Kidney (tissue), 22 donors: ENCODE measurements at places on chromosomes 5 and 9. TPM values are rescaled to one million over a fixed set of nuclear protein-coding genes. Genes with fewer than 3 reads are reported as not detected.
A peak's percentile ranks its signal among the peaks of the same experiment; 100 is the strongest.

C9orf152 gene
- total RNA-seq = 1.8 TPM

DNA sequence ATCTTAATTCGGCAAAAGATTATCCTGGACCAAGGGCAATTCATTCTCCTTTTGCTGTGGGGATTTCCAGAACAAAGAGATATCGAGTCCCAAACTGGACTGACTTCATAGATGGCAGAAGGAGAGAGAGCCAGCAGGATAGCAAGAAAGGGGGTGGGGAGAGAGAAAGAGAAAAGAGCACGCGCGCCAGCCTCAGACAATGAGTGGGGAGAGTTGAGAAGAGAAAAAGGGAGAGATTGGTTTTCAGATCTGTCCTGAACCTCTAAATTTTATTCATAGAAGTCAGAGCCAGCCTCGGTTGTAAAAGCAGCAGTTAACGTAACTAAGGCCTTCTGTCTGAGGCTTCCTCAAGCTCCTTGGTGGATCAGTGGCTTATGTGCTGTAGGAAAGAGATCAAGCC, 55.3 kb upstream of the ALDH1B1 start:
- no peaks in the 10 kb centered on the region for H3K27me3 ChIP-seq
- DNase-seq = no peak
- no peak overlapping the region for H3K27ac ChIP-seq
- peaks cover 21% of the 10 kb centered on the region for H3K4me1 ChIP-seq
- no peaks in the 10 kb centered on the region for H3K36me3 ChIP-seq
- no peak overlapping the region for H3K4me3 ChIP-seq

NUTM2G gene
- total RNA-seq = not detected

DNA sequence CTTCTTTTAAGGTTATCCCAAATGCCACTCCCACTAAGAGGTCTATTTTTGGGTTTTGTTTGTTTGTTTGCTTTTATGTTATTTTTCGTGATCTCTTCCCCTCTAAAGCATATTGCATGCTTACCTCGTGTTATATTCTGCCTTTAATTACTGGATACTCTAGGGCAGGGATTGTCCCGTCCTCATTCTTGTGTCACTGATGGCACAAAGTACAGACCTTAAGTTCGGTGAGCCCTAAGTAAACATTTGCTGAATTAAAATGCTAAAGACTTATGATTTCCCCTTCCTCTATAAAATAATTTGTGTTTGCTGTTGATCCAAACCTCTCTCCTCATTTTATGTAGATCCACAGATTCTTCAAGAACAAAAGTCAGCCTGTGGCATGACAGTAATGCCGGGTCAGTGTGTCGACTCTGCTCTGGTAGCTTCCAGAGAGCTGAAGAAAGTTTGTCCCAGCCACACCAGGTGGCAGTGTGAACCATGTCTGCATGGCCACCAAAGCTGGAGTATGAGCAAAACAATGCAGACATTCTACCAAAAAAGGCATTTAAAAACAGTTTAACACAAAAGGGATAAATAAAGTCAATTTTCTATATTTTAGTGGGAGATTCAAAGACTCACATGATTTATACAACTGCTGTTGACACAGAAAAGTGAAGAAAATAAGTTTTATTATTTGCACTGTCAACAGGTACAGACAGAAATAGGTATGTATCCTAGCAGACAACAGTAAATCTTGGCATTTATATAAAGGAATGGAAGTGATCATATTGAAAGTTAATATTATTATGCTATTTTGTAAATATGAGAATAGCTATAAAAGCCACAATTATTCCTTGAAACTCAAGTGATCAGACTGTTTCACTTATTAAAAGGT, 17.9 kb upstream of the POC5 start:
- H3K36me3 ChIP-seq = no peaks in the 10 kb centered on the region
- no peaks in the 10 kb centered on the region for H3K27me3 ChIP-seq
- peak; percentile 51 for DNase-seq
- H3K4me3 ChIP-seq = no peak overlapping the region
- H3K4me1 ChIP-seq = no peaks in the 10 kb centered on the region

DNA sequence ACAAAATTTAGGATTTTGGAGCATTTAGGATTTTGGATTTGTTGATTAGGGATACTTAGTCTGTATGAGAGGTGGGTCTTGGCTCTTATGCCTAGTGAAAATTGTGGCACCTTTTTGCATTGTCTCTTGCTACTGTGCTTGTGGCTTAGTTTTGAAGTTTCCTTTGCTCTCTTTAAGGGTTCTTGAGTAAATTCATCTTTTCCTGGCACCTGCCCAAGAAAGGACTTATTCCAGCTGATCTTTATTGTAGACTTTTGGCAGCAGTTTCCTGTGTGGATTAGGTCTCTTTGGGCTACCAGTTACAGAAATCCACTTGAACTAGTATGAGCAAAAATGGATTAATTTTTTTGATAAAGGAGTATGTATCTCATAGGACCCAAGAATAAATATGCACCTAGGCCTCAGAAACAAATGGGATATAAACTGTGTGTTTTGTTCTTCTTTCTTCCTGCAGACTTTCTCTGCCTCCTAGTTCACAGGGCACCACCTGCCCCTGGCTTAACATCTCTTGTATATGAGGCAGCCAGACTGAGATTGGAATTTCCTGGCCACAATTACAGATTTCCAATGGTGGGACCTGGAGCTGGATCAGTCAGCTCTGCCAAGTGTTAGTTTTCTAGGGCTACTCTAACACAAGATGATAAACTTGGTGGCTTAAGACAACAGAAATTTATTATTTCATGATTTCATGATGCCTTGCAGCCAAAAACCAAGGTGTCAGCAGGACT, 44.6 kb downstream of the FOCAD start:
- no peak overlapping the region for H3K4me3 ChIP-seq
- H3K27me3 ChIP-seq = no peaks in the 10 kb centered on the region
- H3K36me3 ChIP-seq = no peaks in the 10 kb centered on the region
- no peak overlapping the region for H3K27ac ChIP-seq
- DNase-seq = no peak

DNA sequence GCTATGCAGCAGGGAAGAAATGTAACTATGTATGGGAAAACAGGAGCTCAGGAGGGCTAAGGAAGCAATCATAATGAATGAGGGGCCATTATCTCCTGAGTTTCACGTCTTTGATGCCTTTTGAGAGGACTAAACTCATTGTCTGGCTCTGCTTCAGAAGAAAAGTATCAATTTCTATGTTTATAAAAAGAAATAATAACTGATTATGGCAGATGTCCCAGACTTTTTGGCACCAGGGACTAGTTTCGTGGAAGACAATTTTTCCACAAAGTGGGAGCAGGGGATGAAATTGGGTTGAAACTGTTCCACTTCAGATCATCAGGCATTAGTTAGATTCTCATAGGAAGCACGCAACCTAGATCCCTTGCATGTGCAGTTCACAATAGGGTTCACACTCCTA, 8.7 kb upstream of the IL7R start:
- no peak overlapping the region for H3K27ac ChIP-seq
- H3K4me1 ChIP-seq = no peaks in the 10 kb centered on the region
- no peak overlapping the region for H3K4me3 ChIP-seq
- no peaks in the 10 kb centered on the region for H3K36me3 ChIP-seq

- H3K27ac ChIP-seq = no peak overlapping the region
- no peaks in the 10 kb centered on the region for H3K36me3 ChIP-seq
- H3K4me1 ChIP-seq = peaks cover 2% of the 10 kb centered on the region
- H3K27me3 ChIP-seq = no peaks in the 10 kb centered on the region
Measured at GRCh38 chr9:128088253-128088945, 20.4 kb downstream of the SLC25A25 start.

MUSK gene
- total RNA-seq = 0.31 TPM

UGT3A2 gene
- total RNA-seq = 0.35 TPM

FOXD4L3 gene
- total RNA-seq = not detected

GRCh38 chr5:102858808-102859207, 103.7 kb downstream of the PAM start:
- H3K27me3 ChIP-seq = no peaks in the 10 kb centered on the region
- no peaks in the 10 kb centered on the region for H3K4me1 ChIP-seq
- no peak for DNase-seq
- H3K36me3 ChIP-seq = no peaks in the 10 kb centered on the region

DNA sequence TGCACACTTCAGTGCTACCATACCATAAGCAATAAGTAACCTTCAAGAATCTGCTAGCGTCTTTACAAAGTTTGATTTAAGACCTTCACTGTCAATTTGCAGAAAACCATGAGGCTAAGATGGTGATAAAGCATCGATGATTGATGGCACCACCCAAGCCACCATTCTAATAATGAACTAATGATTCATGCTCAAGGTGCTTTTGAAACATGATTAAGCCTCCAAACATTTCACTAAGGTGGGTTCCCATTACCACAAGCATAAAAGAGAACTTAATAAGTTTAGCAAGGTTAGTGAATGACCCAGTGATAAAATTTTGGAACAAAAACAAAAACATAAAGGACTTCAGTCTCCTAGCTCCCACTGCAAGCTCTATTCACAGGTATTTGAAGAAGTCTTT, 214.7 kb downstream of the FBXL17 start:
- no peaks in the 10 kb centered on the region for H3K4me1 ChIP-seq
- H3K4me3 ChIP-seq = no peak overlapping the region
- H3K36me3 ChIP-seq = no peaks in the 10 kb centered on the region
- DNase-seq = no peak
- no peaks in the 10 kb centered on the region for H3K27me3 ChIP-seq
